Esophagus squamous epithelium (tissue), 5 donors: ENCODE measurements at places on chromosomes 1 and 21.

DNA sequence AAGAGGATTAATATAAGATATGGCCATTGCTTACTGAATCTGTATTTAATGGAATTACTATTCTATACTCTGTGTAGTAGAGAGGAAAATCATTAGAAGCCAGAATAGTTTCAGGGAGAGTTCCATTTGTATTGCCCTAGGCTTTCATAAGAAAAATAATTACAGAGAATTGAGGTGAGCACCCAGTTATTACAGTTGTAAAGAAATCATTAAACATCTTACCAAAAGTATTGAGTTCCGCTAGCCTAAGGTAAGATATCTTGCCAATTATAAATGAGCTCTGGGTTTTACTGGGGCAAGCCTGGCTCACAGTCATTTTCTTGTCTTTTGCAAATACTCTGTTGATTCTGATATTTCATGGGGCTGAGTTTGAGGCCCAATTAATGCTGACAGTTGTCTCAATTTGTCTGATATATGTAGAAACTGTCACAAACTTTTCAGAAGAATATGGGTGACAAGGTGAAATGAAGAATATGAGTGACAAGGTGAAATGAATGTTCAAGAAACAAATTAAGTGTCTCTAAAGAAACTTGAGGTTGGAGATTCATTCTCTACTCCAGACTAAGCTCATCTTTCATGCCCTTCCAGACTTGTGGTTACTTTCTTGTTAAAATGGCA, 127.8 kb downstream of the PTGER3 start:
- DNase-seq: no peak

DNA sequence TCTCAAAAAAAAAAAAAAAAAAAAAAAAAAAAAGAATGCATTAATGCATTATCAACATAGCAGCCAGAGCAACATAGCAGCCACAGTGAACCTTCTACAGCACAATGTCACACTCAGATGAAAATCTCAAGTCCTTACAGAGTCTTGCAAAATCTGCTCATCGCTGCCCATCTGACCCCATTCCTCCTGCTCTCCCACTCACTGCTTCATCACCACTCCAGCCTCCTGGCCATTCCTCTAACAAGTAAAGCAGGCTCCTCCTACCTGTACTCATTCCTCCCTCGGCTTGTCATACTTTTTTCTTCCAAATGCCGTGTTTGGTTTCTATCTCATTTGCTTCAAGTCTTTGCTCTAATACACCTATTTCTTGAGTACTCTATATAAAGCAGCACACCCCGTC, 29.5 kb downstream of the BRINP2 start:
- no peak for DNase-seq

- DNase-seq: no peak
These were observed 126.3 kb upstream of the CXADR start for GRCh38 chr21:17386498-17386897.

- no peak for DNase-seq
These were observed 42.8 kb upstream of the CACYBP start for GRCh38 chr1:174956976-174957375.

- DNase-seq: no peak
These were observed 12.7 kb downstream of the SLC25A33 start for GRCh38 chr1:9551984-9552383.

- no peak for DNase-seq
These were observed 46.3 kb downstream of the SKI start for GRCh38 chr1:2274231-2274928.

DNA sequence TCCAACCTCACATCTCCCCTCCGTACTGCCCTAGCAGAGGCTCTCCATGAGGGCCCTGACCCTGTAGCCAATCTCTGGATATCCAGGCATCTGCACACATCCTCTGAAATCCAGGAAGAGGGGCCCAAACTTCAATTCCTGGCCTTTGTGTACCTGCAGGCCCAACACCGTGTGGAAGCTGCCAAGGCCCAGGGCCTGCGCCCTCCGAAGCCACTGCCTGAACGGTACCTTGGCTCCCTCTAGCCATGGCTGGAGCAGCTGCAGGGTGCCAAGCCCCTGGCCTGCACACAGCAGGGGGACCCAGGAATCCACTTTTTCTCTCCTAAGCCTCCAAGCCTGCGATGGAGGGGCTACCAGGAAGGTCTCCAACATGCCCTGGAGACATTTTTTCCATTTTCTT, 84.2 kb downstream of the PTGER3 start:
- no peak for DNase-seq

- DNase-seq: no peak
These were observed 39.7 kb upstream of the JUN start for GRCh38 chr1:58823481-58824010.

- DNase-seq: no peak
These were observed 52.1 kb downstream of the GPR161 start for GRCh38 chr1:168084396-168085231.

- DNase-seq: no peak
These were observed 59.2 kb upstream of the SSBP3 start for GRCh38 chr1:54465351-54465811.

DNA sequence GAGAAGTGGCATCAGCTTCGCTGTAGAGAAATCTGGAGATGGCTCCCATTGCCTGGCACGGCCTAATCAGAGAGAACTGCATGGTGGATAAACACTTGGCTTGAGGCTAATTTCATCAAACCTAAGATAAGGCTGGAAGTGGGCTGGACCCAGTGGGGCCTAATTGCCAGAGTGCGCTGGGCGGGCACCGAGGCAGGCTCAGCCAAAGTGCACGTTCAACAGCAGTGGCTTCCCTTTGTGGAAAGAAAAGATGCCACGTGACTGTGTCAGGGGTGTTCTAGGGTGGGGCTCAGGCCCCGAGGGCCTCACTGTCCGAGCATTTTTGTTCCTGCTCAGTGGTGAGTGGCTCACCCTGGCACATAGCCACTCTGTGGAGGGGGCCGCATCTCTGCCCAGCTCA, 5.8 kb downstream of the PLCH2 start:
- DNase-seq: no peak

DNA sequence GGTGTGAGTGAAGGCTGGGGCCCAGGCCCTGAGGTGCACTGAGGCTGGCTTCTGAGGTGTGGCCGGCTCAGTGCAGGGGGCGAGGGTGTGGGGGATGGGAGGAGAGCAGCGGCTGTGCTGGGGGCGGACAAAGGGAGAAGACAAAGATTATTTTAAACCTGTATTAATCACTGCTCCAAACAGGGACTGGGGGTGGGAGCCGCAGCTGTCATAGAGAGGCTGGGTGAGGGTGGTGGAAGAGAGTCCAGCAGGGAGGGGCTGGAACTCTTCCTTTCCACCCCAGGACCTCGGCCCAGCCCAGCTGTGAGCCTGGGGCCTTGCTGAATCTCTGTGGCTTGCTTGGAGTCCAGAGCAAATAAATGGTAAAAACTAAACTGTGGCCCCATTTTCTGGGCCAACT, 106.9 kb downstream of the KCND3 start:
- no peak for DNase-seq

DNA sequence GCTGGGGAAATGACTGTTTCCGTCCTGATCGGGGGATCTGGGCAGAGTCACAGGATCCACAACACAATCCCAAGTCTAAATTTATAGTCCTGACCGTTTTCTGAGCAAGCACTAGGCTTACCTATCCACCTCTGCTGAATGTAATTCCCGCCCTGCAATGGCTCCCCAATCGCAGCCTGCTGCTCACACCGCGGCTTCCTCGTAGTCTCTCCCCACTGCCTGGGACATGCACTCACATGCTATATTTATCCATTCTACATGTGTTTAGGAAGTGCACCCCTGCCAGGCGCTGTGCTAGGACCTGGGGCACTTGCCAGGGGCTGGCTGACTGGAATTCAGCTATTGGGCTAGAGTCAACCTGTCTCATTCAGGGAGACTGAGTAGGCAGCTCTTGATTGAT, 246.6 kb upstream of the CSF3R start:
- no peak for DNase-seq
